Jurkat, Clone E6-1 (cell line): ENCODE measurements at places on chromosomes 7 and 10.

DNA sequence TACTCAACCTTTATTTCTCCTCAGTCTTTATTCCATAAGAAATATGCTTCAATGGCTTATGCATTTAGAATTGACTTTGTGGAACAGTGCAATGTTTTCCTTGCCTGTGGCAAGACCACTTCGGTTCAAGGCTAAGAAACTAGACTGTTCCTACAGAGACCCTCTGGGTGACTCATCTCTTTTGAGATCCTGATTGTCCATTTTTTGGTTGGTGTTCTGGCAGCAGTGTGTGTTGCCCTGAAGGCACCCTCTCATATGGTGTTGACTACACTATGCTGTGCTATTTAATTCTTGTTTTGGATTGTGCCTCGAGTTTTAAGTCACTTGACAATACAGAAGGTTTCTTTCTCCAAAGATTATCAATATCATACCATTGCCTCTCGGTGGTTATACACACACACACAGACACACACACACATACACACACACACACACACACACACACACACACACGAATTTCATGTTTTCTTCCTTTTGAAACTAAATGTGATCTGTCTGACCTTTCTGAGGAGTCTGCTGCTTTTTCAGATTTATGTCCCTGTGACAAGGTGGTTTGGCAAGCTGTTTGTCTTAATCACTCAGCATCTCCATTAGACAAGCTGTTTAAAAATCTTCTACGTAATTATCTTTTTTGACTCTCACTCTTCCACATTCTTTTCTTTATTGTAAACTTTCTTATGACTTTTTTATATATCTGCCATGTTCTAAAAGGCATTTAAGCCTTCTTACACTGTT, 187.2 kb downstream of the VTI1A start:
- DNase-seq = no peak

GRCh38 chr7:98934267-98934666, 55.9 kb downstream of the TRRAP start:
- DNase-seq = no peak

DNA sequence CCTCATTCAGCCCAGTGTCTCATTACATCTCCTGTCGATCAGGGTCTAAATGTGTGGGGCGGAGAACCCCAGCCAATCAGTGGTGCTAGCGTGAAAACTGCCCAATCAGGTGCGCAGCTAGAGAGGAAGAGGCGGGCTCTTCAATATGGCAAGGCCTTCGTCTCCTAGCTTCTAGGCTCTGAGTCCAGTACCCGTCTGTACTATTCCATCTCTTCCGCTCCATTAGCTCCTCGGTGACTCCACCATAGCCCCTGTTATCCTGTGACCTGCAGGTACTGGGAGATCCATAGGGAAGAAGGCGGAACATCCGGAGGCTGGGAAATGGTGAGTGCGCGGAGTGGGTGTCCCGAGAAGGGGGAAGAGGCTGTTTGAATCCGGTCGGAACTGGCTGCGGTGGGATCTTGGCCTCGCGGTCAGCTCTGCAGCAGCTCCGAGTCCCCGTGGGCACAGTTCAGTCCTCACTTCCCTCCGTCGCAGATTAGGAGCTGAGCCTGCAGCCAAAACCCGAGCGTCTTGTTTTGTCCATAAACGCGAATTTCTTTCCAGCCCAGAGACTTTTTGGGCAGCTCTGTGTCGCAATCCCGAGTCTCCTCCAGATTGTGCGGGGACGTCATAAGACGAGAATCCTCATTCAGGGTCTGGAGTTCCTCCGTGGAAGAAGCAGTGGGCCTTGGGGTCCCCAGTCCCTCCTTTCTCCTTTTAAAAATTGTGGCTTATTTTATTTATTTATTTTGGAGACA, at the start of gene ZNF727:
Gene ZNF727, plus strand, starts transcription at position 134 of the 740 bp plus-strand sequence. Its CDS starts 188 bp downstream, at position 322.
- no peak for DNase-seq

- DNase-seq = no peak
Measured at GRCh38 chr7:92968502-92968901, 132.1 kb upstream of the CDK6 start.
